ENCODE measurements at places on chromosomes 6 and 20.

GRCh38 chr20:43341511-43341910 is 116.2 kb upstream of the SRSF6 start:
- DNase-seq: no peak

DNA sequence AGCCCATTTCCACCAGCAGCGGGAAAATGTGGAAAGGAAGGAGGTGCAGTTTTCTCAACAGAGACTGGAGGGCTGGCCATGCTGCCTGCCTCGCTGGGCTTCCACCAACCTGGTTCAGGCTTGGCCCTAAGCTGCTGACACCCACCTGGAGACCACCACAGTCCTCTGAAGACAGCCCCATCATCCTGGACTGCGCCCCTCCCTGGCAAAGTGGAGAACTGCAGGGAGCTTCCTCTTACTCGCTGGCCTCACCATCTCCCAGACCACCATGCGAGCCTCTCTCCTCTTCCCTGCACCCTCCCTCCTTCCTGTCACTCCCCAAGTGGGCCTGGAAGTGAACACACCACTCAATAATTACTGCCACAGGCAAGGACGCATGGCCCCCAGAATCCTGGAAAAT is 71.5 kb downstream of the PSMG4 start:
- DNase-seq: no peak

- no peak for DNase-seq
Observed at GRCh38 chr6:159878341-159878740, 12.4 kb upstream of the MAS1 start.

GRCh38 chr6:8476656-8477055 is 41.3 kb upstream of the SLC35B3 start:
- DNase-seq: no peak

- no peak for DNase-seq
Observed at GRCh38 chr6:8336406-8337057, 98.8 kb downstream of the SLC35B3 start.

DNA sequence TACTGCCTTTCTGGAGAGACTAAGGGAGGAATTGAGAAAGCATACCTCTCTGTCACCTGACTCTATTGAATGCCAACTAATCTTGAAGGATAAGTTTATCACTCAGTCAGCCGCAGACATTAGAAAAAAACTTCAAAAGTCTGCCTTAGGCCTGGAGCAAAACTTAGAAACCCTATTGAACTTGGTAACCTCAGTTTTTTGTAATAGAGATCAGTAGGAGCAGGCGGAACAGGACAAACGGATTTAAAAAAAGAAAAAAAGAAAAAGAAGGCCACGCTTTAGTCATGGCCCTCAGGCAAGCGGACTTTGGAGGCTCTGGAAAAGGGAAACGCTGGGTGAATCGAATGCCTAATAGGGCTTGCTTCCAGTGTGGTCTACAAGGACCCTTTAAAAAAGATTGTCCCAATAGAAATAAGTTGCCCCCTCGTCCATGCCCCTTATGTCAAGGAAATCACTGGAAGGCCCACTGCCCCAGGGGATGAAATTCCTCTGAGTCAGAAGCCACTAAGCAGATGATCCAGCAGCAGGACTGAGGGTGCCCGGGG is 43.1 kb upstream of the RNF182 start:
- no peak for DNase-seq

- DNase-seq: no peak
Observed at GRCh38 chr20:23884136-23884770, 4.7 kb upstream of the CST5 start.

DNA sequence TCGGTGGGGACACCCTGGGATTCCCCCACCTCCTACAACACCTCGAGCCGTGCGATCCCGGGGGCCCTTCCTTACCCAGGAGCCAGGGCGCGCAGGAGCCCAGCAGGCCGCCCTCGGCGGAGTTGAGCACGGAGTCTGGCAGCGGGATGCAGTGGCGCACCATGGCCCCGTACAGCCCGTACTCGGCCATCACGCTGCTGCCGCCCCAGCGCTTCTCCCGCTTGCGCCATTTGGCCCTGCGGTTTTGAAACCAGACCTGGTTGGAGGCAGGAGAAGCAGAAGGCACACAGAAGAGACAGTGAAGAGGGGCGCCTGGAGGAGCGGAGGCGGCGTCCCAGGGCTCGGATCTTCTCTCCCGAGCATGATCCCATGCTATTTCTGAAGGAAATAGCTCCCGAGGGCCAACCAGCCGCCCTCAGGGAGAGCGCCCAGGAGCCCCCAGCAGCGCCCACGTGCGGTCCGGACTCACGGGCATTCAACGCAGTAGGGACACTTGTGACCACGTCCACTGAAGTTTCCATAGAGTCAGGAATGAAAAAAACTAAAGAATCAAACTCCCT is 4.3 kb downstream of the VSX1 start:
- peak; percentile 51 for DNase-seq

DNA sequence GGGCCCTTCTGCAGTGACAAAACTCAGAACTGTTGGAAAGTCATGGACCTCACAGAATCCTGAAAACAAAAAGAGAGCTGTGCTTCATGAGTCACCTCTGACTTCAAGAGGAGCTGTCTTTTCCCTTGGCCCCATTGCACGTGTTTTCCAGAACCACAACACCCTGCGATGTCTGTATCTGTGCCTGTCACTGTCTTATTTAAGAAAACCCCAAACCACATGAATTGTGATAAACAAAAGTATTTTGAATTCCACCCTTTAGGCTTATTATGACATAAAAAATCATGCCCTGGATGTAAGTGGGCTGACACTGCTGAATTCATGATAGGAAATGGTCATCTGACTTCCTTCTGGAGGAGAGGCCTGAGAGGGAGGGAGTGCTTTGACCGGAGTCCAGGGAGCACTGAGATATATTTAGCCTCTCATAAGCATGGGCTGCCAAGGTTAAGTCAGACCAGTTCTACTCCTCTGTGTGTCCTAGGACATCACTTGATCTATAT is 96.4 kb upstream of the DUSP22 start:
- no peak for DNase-seq

DNA sequence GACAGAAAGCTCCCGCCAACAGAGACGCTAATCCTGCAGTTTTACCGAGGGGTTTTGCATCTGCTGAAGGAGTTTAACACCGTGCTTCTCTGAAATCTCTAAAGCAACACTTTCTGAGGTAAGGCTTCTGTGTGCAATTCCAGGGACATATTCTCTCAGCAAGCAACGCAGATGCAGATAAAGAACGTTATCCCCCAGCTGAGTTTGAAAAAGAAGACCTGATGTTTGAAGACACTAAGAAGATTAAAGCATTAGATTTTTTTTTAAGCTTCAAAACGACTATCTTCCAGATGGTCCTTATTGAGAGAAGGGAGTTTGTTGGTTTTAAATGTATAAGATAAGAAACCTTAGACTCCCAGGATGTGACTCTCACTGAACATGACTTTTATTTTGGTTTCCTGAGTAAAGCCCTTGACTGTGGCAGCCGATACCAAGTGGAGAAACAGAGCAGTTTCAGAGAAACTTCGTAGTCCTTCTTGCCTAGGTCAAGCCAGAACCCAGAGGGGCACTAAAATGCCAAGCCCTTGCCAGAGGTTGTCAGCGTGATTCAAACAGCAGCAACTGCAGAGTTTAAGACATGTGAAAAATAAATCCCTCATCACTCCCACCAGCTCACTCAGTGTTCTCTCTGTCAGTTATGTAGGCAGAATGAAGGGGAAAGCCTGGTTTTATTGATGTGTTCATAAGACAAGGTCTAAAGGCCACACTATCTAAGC is 353.3 kb upstream of the CNR1 start:
- DNase-seq: no peak

- no peak for DNase-seq
Observed at GRCh38 chr20:49482621-49483017, at the start of gene KCNB1. Gene KCNB1, minus strand, starts transcription at chr20:49482668. Its CDS starts 188 bp downstream, at chr20:49482480.

DNA sequence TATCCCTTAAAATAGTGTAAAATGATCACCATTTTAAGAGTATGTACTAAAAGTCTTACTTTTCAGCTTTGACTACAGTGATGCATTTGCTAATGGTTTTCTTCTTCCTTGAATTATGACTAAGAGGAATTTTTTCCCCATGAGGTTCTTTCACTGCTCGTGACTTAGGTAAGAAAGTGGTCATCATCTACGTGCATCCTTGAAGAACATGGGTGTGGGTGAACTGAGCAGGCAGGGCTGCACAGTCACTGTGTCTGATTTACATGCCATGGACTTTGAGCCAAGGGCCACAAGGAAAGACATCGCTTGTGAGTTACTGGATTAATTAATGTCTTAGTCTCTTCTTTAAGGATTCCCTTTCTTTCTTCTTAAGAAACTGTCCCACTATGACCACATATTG is 33.3 kb downstream of the NQO2 start:
- DNase-seq: no peak

- DNase-seq: no peak
Observed at GRCh38 chr6:99353126-99353525, 3.7 kb upstream of the FAXC start.

DNA sequence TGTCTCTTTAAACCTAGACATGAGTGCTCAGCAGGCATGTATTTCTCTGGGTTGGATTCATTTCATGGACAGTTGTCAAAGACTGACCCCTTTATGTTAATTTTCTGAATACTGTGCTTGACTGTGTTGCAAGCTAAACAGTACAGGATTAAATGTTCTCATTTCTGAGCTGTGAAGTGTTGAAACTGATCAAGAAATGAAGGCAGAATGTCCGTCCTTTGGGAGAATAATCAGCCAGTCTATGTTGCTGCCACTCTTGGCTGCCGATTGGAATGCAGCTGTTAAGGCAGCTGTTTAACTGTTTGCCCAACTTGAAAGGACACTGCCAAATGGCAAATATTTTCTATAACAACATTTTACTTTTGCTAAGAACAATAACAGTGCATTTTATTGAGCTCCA is 87.3 kb downstream of the CEP57L1 start:
- DNase-seq: peak; percentile 40

All from NCI-H69 (cell line).